Stimulated activated CD8-positive, alpha-beta memory T cell treated with anti-CD3 and anti-CD28 coated beads, Interleukin-2, amount 100 ng/mL, for 48 hours (primary cell): ENCODE measurements at places on chromosomes 12 and 14.

DNA sequence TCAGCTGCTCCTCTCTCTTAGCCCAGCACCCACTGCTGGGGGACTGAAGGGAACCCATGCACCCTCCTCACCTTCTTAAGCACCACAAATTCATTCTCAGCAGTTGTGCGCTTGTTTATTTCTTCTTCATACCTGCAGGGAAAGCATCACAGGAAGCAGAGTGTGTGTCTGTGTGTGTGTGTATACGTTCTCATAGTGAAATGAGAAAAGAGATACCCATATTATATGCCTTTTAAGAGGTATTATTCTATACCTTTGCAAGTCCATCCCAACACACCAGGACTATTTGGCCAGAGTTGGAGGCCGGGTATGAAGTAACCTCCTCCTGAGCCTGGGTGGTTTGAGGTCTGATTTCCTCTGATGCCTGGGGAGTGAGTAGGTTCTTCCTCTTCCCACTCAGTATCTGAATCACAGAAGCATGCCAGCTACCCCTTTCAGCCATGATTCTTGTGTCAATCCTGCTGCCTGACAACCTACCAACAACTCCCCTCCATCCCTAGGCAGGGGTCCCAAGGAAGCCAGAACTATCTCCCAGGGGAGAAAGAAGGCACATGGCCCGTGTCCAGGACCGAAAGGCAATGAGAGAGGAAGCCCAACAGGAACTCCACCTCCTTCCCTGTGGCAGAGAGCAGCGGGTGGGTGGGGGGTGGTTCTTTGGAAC, 3.0 kb downstream of the KRT73 start:
- DNase-seq, result no peak

DNA sequence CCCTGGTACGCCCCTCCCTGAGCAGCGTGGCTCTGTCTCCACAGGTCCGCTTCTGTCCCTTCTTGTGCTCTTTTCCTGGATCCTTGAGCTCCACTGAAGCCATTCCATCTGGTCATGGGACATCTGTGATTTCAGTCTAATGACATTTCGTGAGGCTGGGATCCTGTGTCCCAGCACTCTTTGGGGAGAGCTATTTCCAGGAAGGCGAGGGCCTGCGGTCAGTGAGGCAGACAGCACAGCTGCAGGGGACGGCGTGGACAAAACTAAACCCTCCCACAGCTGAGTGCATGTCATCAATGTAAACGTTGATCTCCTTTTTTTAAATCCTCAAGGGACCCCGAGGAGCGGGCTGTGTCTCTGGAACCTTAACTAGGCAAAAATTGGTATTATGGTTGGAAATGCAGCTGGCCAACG, 127.7 kb downstream of the DACT1 start:
- DNase-seq, result no peak

GRCh38 chr12:106147956-106148355, 9.2 kb upstream of the NUAK1 start:
- no peak for DNase-seq

DNA sequence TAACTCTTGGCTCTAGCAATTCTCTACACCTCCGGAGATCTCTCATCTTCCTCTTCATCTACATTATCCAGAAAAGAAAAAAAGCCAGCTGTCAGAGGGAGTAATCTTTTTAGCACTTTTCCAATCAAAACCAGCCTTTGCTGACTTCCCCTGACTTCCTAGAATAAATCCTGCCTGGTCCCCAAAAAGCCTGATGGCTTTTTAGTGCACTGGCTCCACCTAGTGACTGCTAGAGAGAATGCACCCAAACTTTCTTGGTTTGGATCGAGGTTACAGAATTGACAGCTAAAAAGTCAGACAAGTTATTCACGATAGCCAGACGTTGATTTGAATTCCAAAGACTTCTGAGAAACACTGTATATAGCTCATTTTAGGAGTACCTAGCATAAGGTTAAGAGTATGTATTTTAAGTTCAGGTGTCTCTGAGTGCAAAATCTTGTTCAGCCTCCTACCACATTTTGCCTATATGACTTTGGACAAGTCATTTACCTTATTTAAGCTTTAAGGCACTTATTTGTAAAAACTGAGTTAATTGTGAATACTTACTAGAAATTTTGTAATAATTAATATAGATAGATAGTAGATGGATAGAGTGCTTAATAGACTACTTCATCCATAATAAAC, 185.7 kb upstream of the GRIN2B start:
- peak; percentile 20 for DNase-seq

DNA sequence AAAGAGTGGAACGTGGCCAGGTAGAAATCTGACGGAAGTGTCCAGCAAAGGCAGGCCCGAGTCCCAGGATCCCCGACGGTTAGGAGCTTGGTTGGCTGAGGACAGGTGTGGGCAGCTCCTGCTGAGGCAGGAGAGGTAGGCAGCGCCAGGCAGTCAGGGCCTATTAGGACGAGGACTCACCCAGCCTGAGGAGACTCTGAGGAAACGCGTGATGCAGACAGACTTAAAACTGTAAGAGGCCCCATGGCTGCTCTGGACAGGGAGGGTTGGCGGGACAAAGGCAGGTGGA, 255.7 kb upstream of the SFSWAP start:
- DNase-seq, result no peak

DNA sequence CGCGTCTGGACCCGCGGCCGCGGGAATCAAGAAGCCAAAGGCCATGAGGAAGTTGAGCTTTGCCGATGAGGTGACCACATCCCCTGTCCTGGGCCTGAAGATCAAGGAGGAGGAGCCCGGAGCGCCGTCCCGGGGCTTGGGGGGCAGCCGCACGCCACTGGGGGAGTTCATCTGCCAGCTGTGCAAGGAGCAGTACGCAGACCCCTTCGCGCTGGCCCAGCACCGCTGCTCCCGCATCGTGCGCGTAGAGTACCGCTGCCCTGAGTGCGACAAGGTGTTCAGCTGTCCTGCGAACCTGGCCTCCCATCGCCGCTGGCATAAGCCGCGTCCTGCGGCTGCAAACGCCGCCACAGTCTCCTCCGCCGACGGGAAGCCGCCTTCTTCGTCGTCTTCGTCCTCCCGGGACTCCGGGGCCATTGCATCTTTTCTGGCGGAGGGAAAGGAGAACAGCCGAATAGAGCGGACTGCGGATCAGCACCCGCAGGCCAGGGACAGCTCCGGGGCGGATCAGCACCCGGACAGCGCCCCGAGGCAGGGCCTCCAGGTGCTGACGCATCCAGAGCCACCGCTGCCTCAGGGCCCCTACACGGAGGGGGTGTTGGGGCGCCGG, 1.0 kb downstream of the INSM2 start:
- DNase-seq, result peak; percentile 52

GRCh38 chr12:112822056-112822455, 30.5 kb downstream of the RPH3A start:
- DNase-seq, result no peak

DNA sequence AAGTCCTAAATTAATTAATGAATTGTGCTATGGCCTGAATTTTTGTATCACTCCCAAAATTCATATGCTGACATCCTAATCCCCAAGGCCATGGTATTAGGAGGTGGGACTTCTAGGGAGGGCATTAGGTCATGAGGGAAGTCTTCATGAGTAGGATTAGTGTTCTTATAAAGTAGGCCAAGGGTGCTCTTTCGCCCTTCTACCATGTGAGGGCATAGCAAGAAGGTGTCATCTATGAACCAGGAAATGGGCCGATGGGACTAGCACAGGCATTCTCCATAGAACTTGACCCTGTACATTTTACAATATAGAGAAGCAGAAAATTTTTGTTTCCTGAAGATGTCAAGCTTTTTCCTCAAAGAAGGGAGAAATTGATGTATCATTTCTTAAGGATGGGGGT, 12.5 kb downstream of the SYT10 start:
- no peak for DNase-seq

GRCh38 chr12:71474791-71475190, 35.2 kb downstream of the LGR5 start:
- DNase-seq, result no peak

GRCh38 chr12:130870442-130871285, 1.2 kb upstream of the RAN start:
- DNase-seq, result peak; percentile 51

GRCh38 chr12:42571327-42572009, 18.1 kb downstream of the PRICKLE1 start:
- no peak for DNase-seq

- DNase-seq, result no peak
These were observed 3.5 kb downstream of the LMO3 start for GRCh38 chr12:16602412-16602811.

- no peak for DNase-seq
These were observed 61.1 kb upstream of the GALNT9 start for GRCh38 chr12:132390287-132391076.

DNA sequence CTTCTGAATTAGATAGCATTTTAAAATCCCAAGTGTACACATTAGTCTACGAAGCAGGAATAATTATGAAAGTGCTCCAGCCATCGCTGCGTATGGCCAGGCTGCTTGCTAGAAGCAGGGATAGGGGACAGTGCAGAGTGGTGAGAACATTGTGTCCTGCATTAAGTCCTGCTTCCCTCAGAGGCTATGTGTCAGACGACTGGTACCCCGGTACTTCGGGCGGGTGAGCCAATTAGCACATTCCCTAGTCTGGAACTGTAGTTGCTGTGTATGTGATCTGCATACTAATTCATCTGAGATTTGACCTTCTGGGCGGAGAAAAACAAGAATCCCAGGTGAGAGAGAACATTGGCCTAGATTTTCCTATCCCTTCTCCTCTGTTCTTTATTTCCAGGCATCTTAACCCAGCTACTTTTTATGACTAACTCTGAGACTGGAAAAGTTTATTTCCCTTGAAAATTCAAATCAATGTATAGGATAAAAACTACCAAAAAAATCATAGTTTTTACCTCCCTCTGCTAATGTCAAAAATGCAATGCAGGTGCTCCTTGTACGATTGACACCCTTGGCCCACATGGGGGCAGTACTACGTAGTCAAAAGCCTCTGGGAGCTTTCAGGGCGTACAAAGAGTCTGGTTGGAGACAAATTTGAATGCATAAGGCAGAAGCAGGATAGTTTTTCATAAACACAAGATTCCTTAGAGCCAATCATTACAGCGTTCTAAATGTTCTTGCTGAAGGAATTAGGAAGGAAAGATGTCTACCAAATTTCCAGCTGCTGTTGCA, 764.3 kb downstream of the NOVA1 start:
- DNase-seq, result no peak

DNA sequence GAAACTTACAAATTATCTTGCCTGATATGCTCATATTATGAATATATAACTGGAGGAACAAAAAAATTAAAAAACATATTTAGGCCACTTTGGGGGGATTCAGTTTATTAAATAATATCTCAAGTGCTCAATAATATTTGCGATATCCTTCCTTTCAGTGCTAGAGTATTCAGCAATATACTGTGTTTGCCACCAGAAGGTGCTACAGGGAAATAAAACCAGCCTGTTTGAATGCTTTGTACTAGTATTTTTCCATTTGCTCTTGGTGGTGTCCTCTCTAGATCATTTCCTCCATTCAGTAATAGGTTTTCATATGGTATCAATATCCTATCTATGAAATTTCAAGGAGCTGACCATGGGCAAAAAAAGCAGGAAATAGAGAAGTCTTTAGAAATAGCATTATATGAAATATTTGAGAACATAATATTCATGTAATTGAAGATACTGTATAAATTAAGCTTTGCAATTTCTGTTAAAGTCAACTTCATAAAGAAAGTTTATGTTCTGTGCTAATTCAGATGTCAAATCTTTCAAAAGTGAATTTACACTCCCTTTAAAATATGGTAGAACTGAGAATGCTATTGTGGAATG, 106.2 kb upstream of the NAV3 start:
- no peak for DNase-seq

GRCh38 chr12:27123642-27124041, 41.3 kb upstream of the C12orf71 start:
- DNase-seq, result no peak

GRCh38 chr12:95546491-95546813, 4.8 kb downstream of the USP44 start:
- DNase-seq, result no peak

DNA sequence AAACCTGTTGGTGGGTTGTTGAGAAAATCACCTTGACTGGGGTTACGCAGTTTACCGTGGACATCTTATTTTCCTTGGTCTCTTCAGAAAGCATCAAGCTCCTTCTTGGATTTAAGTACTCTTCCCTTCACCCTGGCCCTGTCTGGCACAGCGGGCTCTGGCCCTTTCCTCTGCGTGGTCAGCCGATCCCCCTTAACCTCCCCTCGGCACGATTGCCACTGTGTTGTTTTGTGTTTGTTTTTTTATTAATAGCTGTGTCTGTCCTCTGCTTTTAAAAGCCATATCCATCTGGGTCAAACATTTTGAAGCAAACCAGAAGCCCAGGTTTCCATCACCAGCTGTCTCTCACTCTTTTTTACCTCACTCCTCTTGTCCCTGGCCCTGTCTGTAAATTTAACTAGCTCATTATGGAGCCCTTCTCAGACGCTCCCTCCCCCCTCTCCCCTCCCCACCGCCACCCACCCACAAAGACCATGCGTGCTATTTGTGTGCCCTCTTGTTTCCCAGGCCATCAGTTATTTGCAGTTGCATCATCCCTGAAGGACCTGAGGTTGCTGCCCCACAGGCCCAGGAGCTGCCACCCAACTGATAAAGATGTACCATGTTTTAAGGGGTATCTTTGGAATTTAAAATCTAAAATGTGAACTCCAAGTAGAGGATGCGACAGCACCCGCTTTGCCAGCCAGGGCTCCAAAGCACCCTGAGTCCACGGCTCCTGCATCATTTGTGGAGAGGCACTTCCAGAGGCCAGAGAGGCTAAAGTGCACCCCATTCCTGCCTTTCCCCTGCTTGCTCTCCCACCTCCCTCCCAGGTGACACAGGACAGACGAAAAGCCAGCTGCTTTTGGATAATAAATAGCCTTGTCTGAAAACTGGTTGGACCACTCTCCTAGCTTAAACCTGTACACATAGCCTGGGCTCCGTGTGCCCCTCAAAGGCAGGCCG, 3.9 kb downstream of the BCL11B start:
- no peak for DNase-seq

GRCh38 chr14:51185754-51186153, 54.3 kb upstream of the TMX1 start:
- DNase-seq, result no peak

GRCh38 chr12:6954316-6955107, 3.4 kb downstream of the PTPN6 start:
- no peak for DNase-seq

GRCh38 chr12:62643486-62643885, 176.9 kb downstream of the MON2 start:
- no peak for DNase-seq

DNA sequence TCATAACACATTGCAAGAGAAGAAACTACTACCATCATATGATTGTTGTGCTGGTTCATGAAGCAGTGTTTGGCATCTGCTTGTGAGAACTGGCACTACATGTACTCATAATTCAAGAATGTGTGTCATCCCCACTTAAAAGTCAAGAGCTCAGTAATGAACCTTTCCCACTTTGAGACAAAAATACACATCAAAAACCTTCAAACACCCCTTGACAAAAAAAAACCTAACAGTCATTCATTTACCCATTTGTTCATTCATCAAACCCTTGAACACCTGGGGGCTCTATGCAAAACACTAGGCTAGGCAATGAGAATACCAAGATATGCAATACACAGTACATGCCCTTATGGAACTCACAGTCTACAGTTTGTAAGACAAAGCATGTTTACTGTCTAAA, 40.0 kb downstream of the KIF21A start:
- DNase-seq, result no peak

- no peak for DNase-seq
These were observed 6.7 kb upstream of the SLC10A1 start for GRCh38 chr14:69803753-69804152.
